ENCODE measurements at places on chromosomes 16 and 17.

DNA sequence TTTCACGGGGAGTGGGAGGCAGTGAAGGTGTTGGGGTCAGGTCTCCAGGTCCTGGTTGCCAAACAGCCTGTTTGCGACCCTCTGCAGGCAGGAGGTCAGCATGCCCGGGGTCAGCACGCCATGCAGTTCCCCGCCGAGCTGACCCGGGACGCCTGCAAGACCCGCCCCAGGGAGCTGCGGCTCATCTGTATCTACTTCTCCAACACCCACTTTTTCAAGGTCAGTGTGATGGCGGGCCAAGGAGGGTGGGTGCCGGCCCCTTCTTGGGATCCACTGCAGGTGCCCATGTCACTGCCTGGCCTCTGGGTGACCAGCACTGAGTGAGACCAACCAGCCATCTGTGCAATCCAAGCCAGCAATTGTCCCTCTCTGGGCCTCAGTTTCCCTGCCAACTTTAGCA lies 21.3 kb downstream of the ADGRG5 start:
- no peak for DNase-seq

DNA sequence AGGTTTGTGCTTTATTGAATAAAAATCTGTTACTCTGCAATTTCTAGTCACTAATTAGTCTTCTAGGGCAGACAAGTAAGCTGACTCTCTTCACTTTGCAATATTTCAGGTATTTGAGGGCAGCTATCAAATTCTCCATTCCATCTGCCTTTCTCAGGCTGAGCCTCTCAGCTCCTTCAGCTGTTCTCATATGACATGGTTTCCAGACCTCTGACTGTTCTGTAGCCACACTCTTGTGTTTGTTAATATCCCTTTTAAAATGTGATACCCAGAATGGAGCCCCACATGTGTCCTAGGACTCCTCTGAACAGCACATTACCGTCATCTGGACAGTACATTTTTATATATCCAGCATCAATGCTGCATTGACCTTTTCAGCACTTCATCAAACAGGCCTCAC lies 46.1 kb upstream of the MTMR4 start:
- DNase-seq, result no peak

- no peak for DNase-seq
Observed at GRCh38 chr16:27817038-27817437, 246.5 kb downstream of the GSG1L start.

DNA sequence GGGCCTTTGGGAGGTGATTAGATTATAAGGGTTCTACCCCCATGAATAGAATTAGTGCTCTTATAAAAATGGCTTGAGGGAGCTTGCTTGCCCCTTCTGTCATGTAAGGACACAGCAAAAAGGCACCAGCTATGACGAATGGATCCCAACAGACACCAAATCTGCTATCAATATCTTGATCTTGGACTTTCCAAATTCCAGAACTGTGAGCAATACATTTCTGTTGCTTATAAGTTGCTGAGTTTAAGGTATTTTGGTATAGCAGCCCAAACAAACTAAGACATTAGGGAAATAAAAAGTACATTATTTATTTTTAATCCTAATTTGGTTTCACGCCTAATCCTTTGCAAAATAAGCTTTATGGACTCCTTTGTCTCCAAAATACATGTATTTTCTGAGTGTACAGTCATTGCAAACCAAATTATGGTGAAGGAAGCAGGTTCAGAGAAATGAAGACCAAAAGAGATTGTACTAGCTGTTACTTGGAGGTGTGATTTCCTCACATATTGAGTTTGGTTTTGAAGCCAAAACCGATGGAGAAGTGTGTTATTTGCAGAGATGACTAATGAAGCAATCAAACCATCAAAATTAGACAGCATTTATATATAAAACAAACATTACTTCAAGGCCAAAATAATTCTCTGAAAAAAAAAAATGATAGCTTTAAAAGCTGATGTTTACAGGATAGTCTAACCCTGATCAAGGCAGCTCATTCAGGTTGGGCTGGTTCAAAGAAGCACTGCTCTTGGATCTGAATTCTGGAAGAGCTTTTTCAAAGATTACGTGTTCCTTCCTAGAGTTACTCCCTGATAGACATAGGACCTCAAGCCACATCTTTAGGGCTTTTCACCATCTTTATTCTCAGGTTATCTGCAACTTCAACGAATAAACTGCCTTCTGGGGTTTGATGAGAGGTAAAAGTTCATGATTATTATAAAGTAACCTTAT lies 71.6 kb downstream of the MYO1D start:
- DNase-seq, result no peak

DNA sequence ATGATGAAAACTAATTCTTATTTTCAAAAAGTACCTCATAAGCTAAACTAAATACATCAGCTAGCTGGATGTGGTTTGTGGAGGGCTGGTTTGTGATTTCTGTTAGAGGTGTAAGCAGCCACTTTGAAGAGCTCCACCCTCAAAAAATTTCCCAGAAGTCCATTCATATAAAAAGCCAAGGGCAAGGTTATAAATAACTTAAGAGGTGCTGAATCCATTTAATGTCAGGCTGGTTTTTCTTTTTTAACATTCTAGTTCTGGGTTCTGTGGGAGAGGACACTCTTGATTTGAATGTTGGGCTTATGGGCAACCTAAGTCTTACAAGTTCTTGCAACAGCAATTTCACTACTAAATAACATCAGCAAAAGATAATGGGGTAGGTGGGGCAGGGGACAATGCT lies 3.4 kb upstream of the WIPI1 start:
- no peak for DNase-seq

- DNase-seq, result no peak
Observed at GRCh38 chr17:8700546-8700945, 44.1 kb downstream of the CCDC42 start.

DNA sequence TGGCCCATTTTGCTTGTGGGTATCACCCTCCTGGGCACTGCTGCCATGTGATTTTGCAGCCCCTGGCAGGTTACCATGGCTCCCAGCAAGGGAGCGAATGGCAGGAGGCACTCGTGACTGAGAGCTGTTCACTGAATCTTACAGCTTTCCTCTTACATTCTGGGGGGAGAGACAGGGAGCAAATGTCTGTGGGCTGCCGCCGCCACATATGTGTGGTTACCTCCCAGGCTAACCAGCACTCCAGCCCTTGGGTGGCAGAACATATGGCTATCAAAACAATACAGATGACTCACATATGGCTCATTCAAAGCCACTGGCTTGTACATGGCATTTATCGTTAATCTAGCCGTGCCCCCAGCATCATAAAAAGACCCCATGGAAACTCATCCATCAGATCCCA lies 19.8 kb downstream of the GTF3C1 start:
- DNase-seq, result no peak

DNA sequence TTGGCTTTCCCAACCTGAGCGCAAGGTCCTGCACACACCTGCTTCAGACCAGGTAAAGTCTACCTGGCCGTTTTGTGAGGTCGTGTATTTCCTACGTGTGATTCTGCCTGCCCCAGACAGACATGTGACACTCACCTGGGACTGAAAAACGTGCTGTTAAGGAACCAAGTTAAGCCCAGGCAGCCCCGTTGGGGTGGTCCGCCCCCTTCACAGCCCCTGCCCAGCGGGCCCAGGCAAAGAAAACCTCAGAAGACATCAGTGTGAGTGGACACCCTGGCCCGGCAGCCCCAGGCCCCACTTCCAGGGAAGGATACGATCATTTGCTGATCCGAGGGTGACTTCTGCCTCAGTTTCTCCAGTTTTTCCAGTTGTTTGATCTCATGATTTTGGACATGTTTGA lies 4.7 kb downstream of the CIBAR2 start:
- DNase-seq, result no peak

GRCh38 chr17:33229499-33229898 lies 63.6 kb downstream of the ASIC2 start:
- DNase-seq, result no peak

- no peak for DNase-seq
Observed at GRCh38 chr17:59607061-59607460, 12.6 kb upstream of the CLTC start.

GRCh38 chr17:49848019-49848473 lies at the start of gene TAC4:
Gene TAC4, minus strand, starts transcription at chr17:49848069. Its CDS starts 52 bp downstream, at chr17:49848017.
- DNase-seq, result no peak

- peak; percentile 31 for DNase-seq
Observed at GRCh38 chr16:68257251-68257905, 6.9 kb upstream of the SLC7A6 start.

DNA sequence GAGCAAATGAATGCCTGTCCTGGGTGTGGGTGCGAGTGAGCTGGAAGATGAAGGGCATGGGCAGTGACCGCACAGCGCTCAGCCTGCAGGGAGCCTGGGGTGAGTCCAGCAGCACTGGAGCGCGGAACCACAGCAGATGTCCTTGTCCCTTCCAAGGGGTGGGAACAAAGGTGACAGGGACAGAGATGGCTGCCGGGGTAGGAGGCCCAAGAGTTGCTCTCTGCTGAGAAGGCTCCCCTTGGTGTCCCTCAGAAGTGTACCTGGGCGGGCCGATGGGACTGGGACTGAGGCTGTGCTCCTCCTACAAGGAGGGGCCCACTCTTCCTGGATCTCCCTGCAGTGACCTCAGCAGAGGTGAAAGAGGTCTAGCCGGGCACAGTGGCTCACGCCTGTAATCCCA lies 7.6 kb upstream of the PGAP6 start:
- no peak for DNase-seq

DNA sequence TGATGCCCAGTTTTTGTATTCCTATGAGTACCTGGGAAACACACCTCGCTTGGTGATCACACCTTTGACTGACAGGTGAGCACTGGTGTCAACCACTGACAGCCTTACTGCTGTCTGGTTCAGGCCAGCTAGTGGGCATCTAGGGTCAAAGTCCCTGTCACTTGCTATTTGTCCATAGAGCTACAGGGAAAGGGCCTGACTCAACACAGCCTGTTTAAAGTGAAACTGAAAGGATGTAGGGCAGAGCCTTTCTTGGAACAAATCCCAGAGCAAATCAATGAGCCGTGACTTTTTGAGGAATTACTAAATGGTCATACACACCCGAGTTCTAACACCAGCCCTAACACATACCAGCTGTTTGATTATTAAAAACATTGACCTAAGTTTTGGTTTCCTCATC lies 106.8 kb downstream of the DNAH9 start:
- DNase-seq, result no peak
